ENCODE measurements at places on chromosomes 6 and 20. TPM values are rescaled to one million over a fixed set of nuclear protein-coding genes. Genes with fewer than 3 reads are reported as not detected.

EDN3 gene
- polyA plus RNA-seq = 0.57 TPM

PNISR gene
- 71.5 TPM for polyA plus RNA-seq

RAB44 gene
- 0.04 TPM for polyA plus RNA-seq

IL20RA gene
- 5.8 TPM for polyA plus RNA-seq

C20orf144 gene
- polyA plus RNA-seq = 0.05 TPM

ME1 gene
- polyA plus RNA-seq = 7.5 TPM

LCA5 gene
- polyA plus RNA-seq = 6.8 TPM

PLCB1 gene
- 2.9 TPM for polyA plus RNA-seq

CALHM4 gene
- 0.38 TPM for polyA plus RNA-seq

VSX1 gene
- 0.11 TPM for polyA plus RNA-seq

SCGN gene
- 0.33 TPM for polyA plus RNA-seq

AGER gene
- 5.1 TPM for polyA plus RNA-seq

CD93 gene
- polyA plus RNA-seq = 42.1 TPM

COL19A1 gene
- not detected for polyA plus RNA-seq

RIMS1 gene
- 0.27 TPM for polyA plus RNA-seq

Data from ovary (tissue), 10 donors.